ENCODE measurements at places on chromosomes 4 and X. TPM values are rescaled to one million over a fixed set of nuclear protein-coding genes. Genes with fewer than 3 reads are reported as not detected.

DNA sequence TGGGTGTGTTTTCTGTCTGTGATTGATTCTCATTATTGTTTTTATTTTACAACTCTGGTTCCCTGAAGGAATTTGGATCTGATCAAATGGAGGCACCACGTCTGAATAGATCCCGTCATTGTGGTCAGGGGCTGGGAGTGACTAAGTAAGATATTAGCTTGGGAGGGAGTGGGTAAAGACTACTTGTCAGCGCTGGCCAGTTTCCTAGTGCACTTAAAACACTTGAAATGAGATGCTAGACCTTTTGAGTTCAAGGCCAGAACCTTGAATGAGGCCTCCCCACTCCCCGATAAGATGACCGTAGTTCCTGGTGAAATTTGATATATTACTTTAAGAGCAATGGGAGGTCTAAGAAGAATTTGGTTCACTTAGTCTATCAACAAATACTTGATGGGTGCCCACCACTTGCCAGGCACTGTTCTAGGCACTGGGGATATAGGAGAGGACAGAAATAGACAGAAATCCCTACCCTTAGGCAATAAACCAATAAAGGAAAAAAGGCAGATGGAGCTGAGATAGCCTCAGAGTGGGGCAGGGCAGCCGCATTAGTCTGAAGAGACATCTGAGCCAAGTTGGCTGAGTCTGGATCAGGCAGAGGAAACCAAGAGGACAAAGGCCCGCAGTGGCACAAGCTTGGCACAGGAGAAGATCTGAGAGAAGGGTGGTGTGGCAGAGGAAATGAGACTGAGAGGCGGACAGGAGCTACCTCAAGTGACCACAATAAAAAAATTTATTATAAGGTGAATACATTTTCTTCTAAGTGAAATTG lies 11.8 kb downstream of the FAM184B start:
- DNase-seq = no peak

DNA sequence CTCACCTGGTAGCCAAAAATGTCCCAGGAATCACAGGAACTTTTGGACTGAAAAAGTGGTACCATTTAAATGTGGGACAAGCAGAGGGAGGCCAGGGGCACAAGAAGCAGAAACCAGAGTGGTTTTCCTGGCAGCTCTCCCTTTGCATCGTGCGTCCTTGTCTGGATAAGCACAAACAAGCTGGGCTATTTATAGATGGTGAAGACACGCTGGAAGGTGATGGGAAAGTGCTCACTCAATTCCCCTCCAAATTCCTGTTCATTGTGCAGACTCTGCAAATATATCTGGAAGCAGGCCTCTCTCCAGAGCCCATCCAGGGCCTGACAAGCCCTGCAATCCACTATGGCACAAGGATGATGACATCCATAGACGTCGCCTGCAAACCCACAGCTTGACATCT lies 63.6 kb upstream of the MAP3K15 start:
- DNase-seq = no peak

- DNase-seq = no peak
Observed at GRCh38 chrX:8432396-8432795, 32.2 kb upstream of the VCX3B start.

- DNase-seq = no peak
Observed at GRCh38 chr4:40969501-40969900, 219.7 kb downstream of the NSUN7 start.

Gene IL9R
- polyA plus RNA-seq = not detected

Data from forelimb muscle (tissue), 1 donor.